ENCODE measurements at places on chromosomes 1 and 21.

DNA sequence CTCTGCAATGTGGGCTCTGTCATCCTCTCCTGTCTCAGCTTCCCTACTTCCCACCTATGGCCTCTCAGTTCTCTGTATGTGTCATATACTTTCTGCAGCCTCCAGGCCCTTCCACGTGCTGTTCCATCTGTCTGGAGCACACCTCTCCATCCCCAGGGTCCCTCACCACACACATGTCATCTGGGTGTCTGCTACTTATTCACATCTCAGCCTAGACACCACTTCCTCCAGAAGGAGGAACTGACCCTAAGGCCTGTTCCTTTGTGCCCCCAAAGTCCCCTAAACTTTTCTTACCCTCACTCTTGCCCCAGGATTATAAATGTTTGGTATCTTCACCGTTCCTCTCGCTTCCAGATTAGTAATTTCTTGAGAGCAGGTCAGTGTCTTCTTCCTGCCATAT is 10.1 kb downstream of the LACTBL1 start:
- no peak for DNase-seq

GRCh38 chr21:39006571-39007311 is 176.5 kb downstream of the PSMG1 start:
- no peak for DNase-seq

DNA sequence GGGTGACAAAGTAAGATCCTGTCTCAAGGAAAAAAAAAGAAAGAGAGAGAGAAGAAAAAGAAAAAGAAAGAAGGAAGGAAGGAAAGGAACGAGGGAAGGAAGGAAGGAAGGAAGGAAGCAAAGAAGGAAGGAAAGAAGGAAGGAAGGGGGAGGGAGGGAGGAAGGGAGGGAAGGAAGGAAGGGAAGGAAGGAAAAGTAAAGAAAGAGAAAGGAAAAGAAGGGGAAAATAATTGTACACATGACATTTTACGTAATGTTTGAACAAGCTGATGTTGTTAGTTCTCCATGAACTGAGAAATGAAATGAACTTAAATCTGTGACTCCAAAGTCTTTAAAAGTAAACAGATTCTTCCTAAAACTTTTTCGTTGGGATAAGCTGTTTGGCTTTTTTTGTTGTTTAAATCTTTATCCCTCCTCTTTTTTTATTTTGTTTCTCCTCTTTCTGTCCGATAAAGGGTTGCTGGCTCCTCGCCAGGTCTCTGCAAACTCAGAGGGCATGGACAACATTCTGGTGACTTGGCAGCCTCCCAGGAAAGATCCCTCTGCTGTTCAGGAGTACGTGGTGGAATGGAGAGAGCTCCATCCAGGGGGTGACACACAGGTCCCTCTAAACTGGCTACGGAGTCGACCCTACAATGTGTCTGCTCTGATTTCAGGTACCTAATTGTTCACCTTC is 59.8 kb downstream of the IL12RB2 start:
- peak; percentile 13 for DNase-seq

DNA sequence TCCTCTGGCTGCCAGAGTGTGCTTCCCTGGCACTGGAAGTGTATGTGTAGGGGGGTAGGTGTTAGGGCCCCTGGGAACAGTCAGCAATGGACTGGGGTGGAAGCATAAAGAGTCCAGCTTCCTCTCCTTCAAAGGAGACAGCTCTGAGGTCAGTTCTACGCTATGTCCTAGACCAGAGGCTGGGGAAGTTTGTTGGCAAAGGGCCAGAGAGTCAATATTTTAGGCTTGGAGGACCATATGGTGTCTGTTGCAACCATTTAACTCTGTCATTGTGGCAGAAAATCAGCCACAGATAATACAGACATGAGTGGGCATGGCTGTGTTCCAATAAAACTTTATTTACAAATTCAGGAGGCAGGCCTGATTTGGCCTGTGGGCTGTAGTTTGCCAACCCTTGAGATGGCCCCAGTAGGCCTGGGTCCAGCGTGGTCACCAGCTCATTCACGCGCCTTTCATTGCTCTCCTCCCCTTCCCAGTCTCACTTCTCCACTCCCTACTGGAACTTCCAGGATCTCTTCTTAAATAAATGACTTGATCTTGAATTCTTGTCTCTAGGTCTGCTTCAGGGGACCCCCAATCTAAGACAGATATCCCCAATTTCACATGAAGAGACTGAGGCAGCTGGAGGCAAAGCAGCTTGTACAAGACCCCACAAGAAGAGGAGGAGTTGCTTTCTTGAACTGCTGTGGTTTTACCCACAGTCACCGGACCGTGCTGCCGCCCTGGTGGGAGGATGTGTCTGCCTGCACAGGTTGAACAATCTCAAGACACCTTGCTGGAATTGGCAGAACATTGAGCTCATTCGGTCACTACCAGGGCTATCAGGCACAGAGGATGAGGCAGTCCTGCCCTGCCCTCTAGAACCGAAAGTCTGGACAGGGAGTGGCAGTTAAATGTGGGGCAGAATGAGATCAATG is 162.4 kb upstream of the POU3F1 start:
- no peak for DNase-seq

- DNase-seq: peak; percentile 96
Observed at GRCh38 chr1:2330519-2331199, 60.7 kb downstream of the MORN1 start.

DNA sequence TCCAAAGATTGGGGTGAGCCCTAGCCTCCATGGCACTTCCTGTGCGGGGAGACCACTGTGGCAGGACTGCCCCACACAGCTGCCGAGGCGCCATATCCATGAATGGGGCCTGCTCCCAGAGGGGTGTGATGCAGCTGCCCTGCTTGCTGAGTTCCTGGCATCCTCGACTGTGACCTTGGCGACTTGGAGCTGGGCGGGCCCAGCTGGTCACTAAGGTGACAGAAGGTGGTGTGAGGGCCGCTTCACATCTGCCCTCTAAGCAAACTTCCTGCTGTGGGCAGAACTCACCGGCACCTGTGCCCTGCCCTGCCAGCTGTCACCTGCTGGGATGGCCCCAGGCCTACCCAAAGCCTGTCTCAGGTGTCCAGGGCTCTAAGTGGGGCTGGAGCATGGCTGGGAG is 9.0 kb downstream of the TMEM61 start:
- no peak for DNase-seq

GRCh38 chr1:172163498-172164215 is 256.8 kb upstream of the C1orf105 start:
- DNase-seq: peak; percentile 65

DNA sequence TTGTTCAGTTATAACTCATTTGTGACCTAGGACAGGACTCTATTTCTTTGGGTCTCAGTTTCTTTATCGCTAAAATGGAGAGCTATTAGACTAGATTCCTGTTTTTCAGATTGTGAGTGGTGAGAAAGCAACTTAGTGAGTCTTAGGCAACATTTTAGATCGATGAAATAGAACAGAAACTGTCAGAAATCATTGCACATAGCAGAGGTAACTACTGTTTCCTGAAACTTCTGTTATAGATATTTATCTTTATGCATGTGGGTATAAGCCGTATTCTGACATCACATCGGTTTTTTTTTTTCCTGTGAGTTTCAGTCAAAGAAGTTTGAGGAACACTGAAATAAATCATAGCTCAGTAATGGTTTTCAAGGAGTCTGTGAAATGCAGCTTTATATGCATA is 42.1 kb upstream of the DNAJC6 start:
- DNase-seq: no peak

- no peak for DNase-seq
Observed at GRCh38 chr1:59664166-59664565, 150.6 kb upstream of the HOOK1 start.

DNA sequence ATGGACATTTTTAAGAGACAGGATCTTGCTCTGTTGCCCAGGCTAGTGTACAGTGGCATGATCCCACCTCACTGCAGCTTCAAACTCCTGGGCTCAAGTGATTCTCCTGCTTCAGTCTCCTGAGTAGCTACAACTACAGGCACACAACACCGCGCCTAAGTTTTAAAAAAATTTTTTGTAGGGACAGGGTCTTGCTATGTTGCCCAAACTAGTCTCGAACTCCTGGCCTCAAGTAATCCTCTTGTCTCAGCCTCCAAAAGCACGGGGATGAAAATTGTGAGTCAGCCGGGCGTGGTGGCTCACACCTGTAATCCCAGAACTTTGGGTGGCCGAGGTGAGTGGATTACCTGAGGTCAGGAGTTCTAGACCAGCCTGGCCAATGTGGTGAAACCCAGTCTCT is 20.4 kb downstream of the MYSM1 start:
- DNase-seq: no peak

DNA sequence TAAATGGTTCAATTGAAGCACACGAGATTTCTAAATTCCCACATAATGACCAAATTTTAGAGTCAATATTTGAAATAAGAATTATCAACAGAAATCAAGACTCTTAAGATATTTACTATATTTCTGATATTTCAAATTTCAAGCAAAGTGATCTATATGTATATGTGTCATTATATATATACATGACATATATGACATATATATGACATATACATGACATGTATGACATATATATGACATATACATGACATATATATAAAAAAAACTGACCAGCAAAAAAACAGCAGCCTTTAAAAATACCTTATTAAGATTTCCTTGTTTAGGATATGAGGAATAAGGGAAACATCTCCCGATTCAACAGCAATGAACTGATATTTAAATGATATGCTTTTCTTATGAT is 266.2 kb downstream of the FAF1 start:
- DNase-seq: no peak
